ENCODE measurements at places on chromosomes 3 and 15.

GRCh38 chr15:84798436-84798946 lies 18.7 kb upstream of the ALPK3 start:
- DNase-seq: no peak

DNA sequence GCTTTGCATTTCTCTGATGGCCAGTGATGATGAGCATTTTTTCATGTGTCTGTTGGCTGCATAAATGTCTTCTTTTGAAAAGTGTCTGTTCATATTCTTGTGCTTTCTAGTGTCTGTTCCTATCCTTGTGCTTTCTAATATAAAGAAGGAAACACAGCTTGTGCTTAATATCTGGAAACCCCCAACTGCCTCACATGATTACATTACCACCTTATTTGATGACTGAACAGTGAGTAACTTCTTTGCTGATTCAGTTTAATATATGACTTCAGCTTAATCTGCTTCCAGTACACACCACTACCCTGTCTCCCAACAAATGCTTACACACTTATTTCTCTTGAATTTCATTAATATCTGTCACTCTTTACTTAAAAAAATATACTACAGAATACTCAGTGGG lies 835.1 kb downstream of the EDEM1 start:
- DNase-seq: no peak

GRCh38 chr15:75721480-75721922 lies 8.9 kb upstream of the CSPG4 start:
- DNase-seq: no peak

GRCh38 chr3:16595778-16596177 lies 9.4 kb downstream of the DAZL start:
- DNase-seq: no peak

GRCh38 chr3:194755671-194756459 lies 70.2 kb downstream of the FAM43A start:
- no peak for DNase-seq

DNA sequence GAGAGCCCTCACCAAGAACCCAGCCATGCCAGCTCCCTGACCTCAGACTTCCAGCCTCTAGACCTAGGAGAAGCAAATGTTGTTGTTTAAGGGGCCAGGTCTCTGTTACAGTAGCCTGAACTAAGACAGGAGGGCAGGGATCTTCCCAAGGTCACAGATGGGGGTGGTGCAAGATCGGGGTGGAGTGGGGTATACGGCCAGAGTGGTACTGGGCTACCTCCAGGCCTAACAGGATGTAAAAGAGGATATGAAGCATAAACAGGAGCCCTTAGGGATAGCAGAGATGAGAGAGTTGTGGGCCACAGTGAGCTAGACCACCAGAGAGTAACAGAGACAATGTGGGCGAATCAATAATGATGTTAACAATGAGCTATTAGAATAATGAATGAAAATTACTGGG lies 82.9 kb downstream of the TOP2B start:
- DNase-seq: no peak
